ENCODE measurements at places on chromosomes 1 and 21. TPM values are rescaled to one million over a fixed set of nuclear protein-coding genes. Genes with fewer than 3 reads are reported as not detected.

DNA sequence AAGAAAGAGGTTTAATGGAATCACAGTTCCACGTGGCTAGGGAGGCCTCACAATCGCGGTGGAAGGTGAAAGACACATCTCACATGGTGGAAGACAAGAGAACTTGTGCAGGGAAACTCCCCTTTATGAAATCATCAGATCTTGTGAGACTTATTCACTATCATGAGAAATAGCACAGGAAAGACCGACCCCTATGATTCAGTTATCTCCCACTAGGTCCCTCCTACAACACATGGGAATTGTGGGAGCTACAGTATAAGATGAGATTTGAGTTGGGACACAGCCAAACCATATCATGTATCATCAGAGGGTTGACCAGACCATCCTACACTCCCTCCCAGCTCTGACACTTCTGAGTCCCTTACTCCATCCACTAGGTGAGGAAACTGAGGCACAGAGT lies 143.9 kb upstream of the KLHDC7A start:
- no peaks in the 10 kb centered on the region for H3K4me1 ChIP-seq
- no peak overlapping the region for H3K4me3 ChIP-seq
- no peaks in the 10 kb centered on the region for H3K36me3 ChIP-seq
- H3K27ac ChIP-seq: no peak overlapping the region

GRCh38 chr1:6497215-6497866 lies 5.9 kb upstream of the PLEKHG5 start:
- DNase-seq: peak; percentile 78
- peak overlapping the region; percentile 79 for H3K27ac ChIP-seq

The DMBX1 gene
- total RNA-seq: not detected

DNA sequence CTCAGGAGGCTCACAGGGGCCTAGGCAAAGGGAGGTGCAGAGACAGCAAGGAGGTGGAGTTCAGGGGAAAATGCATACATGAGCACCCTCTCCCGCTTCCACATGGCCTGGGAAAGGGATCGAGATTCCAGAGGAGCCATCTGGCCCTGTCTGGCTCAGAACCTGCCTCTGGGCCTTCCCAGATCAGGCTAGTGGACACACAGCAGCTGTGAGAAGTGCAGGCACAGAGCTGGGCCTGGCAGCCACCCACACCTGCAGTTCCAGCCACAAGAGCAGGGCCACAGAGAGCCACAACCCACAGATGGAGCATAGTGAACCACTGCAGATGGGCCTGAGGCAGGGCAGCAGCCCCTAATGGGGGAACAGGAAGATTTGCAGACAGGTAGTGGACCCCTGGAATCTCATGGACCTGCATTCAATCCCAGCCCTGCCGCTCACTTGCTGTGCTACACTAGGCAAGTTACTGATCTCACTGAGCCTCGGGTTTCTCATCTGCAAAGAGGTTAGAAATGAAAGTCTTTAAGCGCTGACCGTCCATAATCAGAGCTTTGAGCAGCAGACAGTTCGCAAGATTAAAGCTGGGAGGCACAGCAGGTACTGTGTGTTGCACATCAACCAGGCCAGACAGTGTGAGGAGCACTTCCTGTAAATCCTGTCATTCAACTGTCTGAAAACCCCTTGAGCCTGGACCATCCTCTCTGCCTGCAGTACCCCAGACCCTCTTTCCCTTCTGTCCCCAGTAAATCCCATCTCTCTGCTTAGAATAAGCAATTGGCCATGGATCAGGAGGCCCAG lies 58.0 kb downstream of the MATN1 start:
- H3K4me1 ChIP-seq: no peaks in the 10 kb centered on the region
- no peak overlapping the region for H3K4me3 ChIP-seq
- no peaks in the 10 kb centered on the region for H3K36me3 ChIP-seq
- no peak overlapping the region for H3K27ac ChIP-seq

DNA sequence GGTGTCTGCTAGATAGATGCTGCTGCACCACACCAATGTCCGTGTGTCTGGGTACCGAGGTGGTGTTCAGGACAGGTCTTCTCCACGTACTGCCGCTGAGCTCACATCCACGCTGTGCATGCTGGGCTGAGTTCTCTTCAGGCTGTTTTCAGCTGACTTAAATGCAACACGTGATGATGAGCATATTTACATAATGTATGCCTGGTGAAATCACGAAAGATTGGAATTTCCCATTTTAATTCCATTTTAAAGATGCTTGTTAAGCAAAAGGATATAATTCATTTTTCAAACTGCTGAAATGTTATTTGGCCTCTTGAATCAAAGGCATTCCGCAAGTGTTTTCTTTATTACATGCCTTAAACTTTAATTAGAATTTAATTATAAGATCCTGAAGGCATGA lies 107.9 kb downstream of the FGGY start:
- DNase-seq: no peak
- no peak overlapping the region for H3K27ac ChIP-seq
- H3K27me3 ChIP-seq: no peaks in the 10 kb centered on the region
- H3K4me3 ChIP-seq: no peak overlapping the region
- H3K36me3 ChIP-seq: no peaks in the 10 kb centered on the region

- no peaks in the 10 kb centered on the region for H3K27me3 ChIP-seq
- no peak for DNase-seq
- H3K36me3 ChIP-seq: no peaks in the 10 kb centered on the region
- H3K4me3 ChIP-seq: no peak overlapping the region
- no peak overlapping the region for H3K27ac ChIP-seq
Measured at GRCh38 chr1:86956221-86956620, 41.8 kb downstream of the HS2ST1 start.

GRCh38 chr1:55074455-55074854 lies 35.1 kb downstream of the PCSK9 start:
- H3K27me3 ChIP-seq: no peaks in the 10 kb centered on the region
- peaks cover 54% of the 10 kb centered on the region for H3K36me3 ChIP-seq

The CCDC30 gene
- total RNA-seq: 0.24 TPM

The FCGR1A gene
- total RNA-seq: 52.0 TPM

GRCh38 chr21:17726047-17726829 lies 92.9 kb downstream of the C21orf91 start:
- no peaks in the 10 kb centered on the region for H3K27me3 ChIP-seq
- H3K4me3 ChIP-seq: no peak overlapping the region
- no peak overlapping the region for H3K27ac ChIP-seq

- no peak for DNase-seq
- H3K36me3 ChIP-seq: no peaks in the 10 kb centered on the region
- no peaks in the 10 kb centered on the region for H3K27me3 ChIP-seq
- no peaks in the 10 kb centered on the region for H3K4me1 ChIP-seq
Measured at GRCh38 chr1:157725221-157725577, 24.6 kb upstream of the FCRL3 start.

DNA sequence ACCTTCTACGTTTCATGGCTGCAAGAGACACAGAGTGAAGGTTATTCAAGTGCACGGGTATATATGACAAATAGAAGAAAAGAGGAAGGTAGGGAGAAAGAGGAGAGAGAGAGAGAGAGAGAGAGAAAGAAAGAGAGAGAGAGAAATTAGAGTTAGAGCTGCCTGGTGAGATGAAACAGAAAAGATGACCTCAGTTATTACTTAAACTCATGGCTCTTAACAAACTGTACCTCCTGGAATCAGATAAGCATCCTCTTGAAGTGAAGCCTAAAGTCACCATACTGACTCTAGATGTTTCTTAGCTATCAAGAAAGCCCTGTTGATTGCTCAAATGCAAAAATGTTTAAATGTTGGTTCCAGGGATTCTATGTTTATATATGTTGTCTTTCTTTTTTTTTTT lies 597.7 kb upstream of the ZP4 start:
- H3K27me3 ChIP-seq: no peaks in the 10 kb centered on the region
- no peaks in the 10 kb centered on the region for H3K36me3 ChIP-seq
- H3K4me3 ChIP-seq: no peak overlapping the region
- H3K4me1 ChIP-seq: no peaks in the 10 kb centered on the region
- DNase-seq: no peak
- H3K27ac ChIP-seq: no peak overlapping the region

GRCh38 chr1:67441739-67442281 lies 11.6 kb upstream of the SERBP1 start:
- H3K27me3 ChIP-seq: no peaks in the 10 kb centered on the region
- no peaks in the 10 kb centered on the region for H3K36me3 ChIP-seq
- no peak overlapping the region for H3K4me3 ChIP-seq

The IL10 gene
- total RNA-seq: 0.65 TPM

DNA sequence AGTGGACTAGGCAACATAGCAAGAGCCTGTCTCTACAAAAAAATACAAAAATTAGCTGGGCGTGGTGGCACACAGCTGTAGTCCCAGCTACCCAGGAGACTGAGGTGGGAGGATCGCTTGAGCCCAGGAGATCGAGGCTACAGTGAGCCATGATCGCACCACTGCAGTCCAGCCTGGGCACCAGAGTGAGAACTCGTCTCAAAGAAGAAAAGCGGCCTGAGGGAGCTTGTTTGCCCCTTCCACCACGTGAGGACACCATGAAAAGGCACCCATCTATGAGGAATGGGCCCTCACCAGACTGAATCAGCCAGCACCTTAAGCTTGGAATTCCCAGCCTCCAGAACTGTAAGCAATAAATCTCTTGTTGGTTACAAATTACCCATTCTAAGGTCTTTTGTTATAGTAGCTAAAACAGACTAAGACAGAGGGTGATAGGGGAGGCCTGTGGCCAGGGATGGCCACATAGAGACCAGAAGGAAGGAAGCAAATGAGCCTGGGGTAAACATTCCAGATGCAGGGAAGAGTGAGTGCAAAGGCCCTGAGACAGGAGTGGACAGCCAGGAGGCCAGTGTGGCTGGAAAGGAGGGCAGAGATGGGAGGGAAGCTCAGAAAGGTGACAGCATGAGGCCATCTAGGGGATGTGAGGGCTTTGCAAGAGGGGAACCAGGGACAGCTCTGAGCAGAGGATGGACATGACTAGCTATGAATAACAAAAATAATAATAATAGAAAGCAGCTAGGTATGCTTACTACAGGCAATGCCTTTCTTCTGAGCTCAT lies 120.1 kb downstream of the MATN1 start:
- no peaks in the 10 kb centered on the region for H3K27me3 ChIP-seq
- no peak overlapping the region for H3K27ac ChIP-seq
- no peaks in the 10 kb centered on the region for H3K36me3 ChIP-seq

- DNase-seq: no peak
- H3K27ac ChIP-seq: peak overlapping the region; percentile 93
- H3K27me3 ChIP-seq: no peaks in the 10 kb centered on the region
- H3K36me3 ChIP-seq: no peaks in the 10 kb centered on the region
- peak overlapping the region; percentile 82 for H3K4me3 ChIP-seq
Measured at GRCh38 chr1:181090641-181091126, 2.2 kb downstream of the IER5 start.

DNA sequence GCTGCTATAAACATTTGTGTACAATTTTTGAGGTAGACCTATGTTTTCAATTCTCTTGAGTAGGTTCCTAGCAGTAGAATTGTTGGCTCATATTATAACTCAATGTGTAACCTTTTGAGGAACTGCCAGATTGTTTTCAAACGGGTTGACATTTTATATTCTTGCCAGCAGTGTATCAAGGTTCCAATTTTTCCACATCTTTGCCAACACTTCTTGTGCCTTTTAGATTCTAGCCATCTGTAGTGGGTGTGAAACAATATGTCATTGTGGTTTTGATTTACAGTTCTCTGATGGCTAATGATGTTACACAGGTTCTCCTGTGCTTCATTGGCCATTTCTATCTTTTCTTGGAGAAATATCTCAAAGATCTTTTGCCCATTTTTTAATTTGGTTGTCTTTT lies 36.4 kb downstream of the MAP3K7CL start:
- H3K4me3 ChIP-seq: no peak overlapping the region
- H3K27me3 ChIP-seq: no peaks in the 10 kb centered on the region
- no peaks in the 10 kb centered on the region for H3K36me3 ChIP-seq
- DNase-seq: no peak
- H3K4me1 ChIP-seq: peaks cover 5% of the 10 kb centered on the region

- no peak overlapping the region for H3K27ac ChIP-seq
- H3K36me3 ChIP-seq: no peaks in the 10 kb centered on the region
- peaks cover 5% of the 10 kb centered on the region for H3K4me1 ChIP-seq
- peaks cover 32% of the 10 kb centered on the region for H3K27me3 ChIP-seq
- no peak for DNase-seq
Measured at GRCh38 chr1:206505702-206506355, 1.5 kb upstream of the RASSF5 start.

GRCh38 chr1:45381243-45381642 lies 41.0 kb upstream of the MUTYH start:
- H3K4me3 ChIP-seq: no peak overlapping the region
- no peaks in the 10 kb centered on the region for H3K4me1 ChIP-seq
- H3K27ac ChIP-seq: no peak overlapping the region
- H3K27me3 ChIP-seq: no peaks in the 10 kb centered on the region
- H3K36me3 ChIP-seq: no peaks in the 10 kb centered on the region

DNA sequence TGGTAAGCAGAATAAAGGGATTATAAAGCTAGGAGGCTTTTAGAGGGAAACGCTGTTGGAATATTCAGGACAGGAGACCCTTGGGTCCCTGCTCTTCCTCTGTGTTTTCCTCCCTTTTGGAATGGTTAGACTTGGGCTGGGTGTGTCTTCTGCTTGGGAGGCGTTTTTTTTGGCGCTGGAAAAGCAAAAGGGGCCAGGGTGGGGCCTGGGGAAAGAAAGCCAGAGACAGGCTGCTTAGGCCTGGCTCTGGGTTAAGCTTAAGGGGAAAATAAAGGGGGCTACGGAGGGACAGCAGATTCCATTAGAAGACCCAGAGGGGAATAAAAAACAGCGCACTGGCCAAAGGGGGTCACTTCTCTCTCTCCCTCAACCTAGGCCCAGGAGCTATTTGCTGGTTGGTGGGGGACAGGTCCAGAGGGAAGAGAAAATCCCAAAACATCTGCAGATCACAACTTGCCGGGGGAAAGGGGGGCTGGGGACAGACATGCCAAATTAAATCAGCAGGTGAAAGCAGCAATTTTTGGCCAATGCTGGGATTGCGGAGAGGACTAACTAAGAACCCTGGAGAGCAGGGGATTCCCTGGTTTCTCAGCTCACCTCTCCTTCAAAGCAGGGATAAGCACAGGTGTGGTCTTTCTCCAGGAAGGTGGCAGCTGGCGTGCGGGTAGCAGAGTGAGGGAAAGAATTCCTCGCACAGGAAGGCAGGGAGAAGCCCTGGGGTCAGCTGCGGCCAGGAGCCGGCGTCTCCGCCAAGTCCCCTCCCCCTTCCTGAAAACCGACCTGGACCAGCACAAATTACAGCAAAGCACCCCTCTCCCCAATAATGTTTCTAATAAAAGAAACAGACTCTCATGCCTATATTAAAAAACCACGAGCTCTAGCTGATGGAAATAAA lies 82.2 kb upstream of the AK4 start:
- H3K4me1 ChIP-seq: peaks cover 22% of the 10 kb centered on the region
- H3K27me3 ChIP-seq: no peaks in the 10 kb centered on the region
- DNase-seq: no peak
- no peaks in the 10 kb centered on the region for H3K36me3 ChIP-seq
- H3K4me3 ChIP-seq: peak overlapping the region; percentile 98
- peak overlapping the region; percentile 100 for H3K27ac ChIP-seq

DNA sequence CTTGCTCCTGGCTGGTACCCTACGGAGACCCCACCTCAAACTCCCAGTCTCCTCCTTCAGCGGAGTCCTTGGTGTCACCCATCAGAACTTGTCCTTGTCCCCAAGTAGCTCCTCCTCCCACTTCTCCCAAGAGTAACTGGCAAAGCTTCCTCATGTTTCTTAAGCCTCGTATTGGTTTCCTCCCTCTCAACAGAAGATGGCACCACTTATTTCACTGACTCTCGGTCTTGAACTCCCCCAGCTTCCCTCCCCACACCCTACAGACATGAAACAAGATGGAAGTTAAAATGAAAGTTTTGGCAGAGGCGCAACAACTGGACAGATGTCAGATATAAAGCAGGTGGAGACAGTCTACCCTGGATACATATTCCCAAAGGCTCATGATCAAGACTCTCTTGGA lies 13.4 kb downstream of the RAB7B start:
- peaks cover 33% of the 10 kb centered on the region for H3K36me3 ChIP-seq
- no peak overlapping the region for H3K4me3 ChIP-seq
- no peak overlapping the region for H3K27ac ChIP-seq
- H3K4me1 ChIP-seq: no peaks in the 10 kb centered on the region

GRCh38 chr1:29753771-29754572 lies 517.6 kb downstream of the PTPRU start:
- no peak overlapping the region for H3K4me3 ChIP-seq
- DNase-seq: peak; percentile 1
- H3K36me3 ChIP-seq: no peaks in the 10 kb centered on the region

Measured in heart left ventricle (tissue), 16 donors.